Stimulated activated CD4-positive, alpha-beta T cell treated with anti-CD3 and anti-CD28 coated beads, Interleukin-1b, Interleukin-23, amount 100 ng/mL, for 1 hour (primary cell): ENCODE measurements at places on chromosomes 16 and 17.

- no peak for DNase-seq
These were observed 74.0 kb downstream of the N4BP1 start for GRCh38 chr16:48535831-48536613.

- no peak for DNase-seq
These were observed 58.9 kb downstream of the RPA1 start for GRCh38 chr17:1888741-1889140.

GRCh38 chr16:69538808-69539207 lies 27.0 kb upstream of the NFAT5 start:
- no peak for DNase-seq

DNA sequence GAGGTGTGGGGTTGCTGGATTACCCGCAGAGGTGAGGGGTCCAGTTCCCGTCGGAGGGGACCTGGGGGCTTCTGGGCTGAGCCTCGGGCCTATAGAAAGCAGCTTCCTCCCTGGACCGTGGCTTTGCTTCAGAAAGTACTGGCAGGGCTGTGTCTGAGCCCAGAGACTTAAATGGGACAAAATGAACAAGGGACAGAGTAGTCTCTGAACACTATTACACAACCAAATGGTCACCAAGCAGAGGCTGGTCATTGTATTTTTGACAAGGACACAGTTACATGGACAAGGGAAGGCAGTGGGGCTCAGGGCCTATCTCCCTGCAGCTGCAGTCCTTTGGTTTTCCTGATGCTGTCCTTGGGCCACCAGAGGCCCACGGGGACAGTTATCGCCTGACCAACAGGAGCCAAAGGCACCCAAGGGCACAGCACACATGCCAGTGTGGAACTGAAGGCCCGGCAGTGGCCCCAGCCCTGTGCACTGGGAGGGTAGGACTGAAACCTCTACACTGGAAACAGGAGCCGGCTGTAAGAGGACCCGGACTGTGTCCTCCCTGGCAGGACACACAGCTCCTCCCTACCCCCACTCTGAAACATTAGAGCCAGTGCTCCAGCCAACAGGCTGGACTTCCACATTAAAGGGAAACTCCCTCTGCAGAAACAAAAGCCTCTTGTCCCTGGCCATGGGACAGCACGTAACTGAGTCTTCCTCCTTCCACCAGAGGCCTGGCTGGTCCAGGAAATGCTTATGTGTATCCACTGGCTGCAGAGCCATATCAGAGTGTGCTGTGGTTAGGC lies 26.0 kb upstream of the ERN1 start:
- DNase-seq: no peak

DNA sequence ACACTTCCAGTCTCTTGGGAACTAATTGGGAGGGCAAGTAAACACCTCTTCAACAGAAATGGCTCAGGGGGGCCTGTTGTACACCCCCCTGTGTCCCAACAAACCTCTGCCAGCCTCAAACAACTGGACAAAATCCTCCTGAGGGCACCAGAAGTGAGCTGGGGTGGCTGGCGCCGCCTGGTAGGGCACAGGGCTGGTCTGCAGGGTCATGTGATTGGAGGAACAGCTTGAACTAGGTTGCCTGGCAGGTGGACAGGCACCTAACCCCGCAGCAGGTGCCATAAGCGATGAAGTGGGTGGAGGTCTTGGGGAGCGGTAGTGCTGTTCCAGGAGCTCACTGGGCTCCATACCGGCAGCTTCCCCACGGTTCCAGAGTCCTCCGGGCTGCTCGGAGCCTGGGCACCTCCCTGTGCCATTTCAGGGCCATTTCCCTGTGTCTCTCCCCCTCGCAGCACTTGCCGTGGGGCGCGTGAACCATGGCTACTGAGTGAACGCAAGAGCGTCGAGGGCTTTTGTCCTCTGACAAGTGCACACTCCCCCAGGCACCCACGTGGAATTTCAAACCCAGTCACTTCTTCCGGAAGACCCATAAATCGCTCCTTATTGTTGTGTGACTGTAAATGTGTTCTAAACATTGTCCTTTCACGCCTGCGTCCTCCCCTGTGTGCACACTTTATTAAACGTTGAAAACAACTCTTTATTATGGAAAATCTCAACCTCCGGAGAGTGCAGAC lies 101.5 kb downstream of the SEC14L1 start:
- DNase-seq: no peak

GRCh38 chr17:50423553-50424159 lies 2.4 kb upstream of the ACSF2 start:
- DNase-seq: no peak

GRCh38 chr17:46044286-46044928 lies 45.4 kb downstream of the STH start:
- peak; percentile 18 for DNase-seq

DNA sequence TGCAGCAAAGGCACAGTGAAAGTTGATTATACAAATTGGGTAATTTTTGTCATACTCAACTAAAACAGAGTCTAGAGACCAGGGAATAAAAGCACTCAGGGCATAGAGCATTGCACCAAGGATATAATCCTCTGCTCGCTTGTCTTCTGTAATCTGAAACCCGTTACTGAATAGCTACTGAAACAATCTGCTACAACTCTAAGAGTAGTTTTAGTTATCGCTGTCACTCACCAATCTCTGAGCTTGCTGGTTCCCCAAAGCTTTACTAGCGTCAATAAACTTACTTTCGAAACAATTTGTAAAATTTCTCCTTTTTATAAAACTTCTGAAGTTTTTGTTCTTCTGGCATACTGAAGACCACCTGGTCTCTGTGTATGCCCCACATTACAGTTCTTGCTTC lies 22.9 kb upstream of the SLC35G3 start:
- DNase-seq: no peak

DNA sequence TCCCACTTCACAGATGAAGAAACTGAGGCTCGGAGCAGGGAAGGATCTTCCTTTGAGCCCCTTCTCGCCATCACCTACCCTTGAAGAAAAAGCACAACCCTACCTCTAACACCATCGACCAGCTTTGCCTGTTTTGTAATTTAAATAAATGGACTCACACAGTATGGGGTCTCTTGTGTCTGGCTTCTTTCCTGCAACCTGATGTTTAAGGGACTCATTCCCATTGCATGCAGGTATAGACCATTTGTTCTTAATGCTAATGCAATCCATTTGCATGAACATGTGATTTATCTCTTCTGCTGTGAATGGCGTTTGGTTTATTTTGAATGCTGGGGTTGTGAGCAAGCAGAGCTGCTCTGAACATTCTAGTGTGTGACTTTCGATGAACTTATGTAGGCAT lies 150.8 kb upstream of the FOXF1 start:
- DNase-seq: no peak

DNA sequence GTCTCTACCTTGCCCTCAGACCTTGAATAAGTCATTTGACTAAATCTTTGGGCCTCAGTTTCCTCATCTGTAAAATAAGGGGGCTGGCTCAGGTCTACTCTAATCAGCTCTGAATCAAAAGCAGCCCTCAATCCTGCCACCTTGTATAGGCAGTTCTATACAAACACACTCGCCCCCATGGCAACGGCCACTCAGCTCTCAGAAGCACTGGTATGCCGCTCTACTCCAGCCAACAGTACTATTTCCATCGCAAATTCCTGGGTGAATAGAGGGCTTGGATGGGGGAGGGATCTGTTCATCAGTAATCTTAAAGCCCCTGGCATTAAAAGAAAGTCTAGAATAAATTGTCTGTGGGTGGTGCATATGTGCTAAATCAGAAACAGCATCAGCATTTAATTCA lies 21.2 kb upstream of the TAOK1 start:
- no peak for DNase-seq

DNA sequence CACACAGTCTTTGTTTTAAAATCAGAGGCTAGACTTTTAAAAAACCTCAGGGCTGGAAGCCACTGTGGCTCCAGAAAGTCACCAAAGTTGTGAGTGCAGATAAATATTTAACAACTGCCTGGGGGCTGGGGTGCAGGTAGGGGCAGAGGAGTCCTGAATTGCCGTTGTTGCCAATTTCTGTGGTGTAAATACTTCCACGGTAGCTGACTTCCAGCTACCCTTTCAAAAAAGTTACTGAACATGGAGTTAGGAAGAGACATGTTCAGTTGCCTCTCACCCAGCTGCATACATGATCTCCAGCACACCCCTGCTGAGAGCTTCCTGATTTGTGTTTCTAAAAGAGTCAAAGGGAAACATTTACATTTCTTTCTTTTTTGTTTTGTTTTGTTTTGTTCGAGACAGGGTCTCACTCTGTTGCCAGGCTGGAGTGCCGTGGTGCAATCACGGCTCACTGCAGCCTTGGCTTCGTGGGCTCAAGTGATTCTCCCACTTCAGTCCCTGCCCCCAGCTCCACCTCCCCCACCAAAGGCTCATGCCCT lies 58.7 kb downstream of the PLXDC1 start:
- DNase-seq: no peak

GRCh38 chr17:78082988-78083387 lies 45.6 kb downstream of the TMC6 start:
- DNase-seq: no peak

GRCh38 chr16:1043881-1044451 lies 28.6 kb upstream of the SSTR5 start:
- no peak for DNase-seq

DNA sequence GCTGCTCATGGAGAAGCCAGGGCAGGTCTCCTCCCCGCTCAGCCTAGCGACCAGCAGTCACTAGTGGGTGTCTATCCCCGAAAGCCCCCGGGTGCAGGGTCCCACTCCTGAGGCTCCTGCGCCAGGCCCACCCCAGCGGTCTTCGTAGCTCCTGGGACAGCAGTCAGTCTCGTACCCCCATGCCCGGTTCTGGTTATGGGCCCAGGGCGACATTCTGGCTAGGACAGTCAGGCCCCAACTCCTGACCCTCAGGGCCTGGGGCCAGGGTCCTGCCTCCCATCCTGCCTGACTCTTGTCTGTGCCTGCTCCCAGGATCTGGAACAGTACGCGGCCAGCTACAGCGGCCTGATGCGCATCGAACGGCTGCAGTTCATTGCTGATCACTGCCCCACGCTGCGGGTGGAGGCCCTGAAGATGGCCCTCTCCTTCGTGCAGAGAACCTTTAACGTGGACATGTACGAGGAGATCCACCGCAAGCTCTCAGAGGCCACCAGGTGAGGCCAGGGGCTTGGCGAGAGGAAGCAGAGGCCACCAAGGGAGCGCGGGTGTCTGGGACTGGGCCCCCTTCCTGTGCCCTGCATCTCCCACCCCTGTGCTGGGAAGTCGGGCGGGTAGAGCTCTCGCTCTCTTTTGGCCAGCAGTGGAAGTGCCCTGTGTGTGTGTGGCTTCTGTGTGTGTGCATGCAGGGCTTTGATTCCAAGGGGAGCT lies 2.0 kb downstream of the GPS1 start:
- no peak for DNase-seq

DNA sequence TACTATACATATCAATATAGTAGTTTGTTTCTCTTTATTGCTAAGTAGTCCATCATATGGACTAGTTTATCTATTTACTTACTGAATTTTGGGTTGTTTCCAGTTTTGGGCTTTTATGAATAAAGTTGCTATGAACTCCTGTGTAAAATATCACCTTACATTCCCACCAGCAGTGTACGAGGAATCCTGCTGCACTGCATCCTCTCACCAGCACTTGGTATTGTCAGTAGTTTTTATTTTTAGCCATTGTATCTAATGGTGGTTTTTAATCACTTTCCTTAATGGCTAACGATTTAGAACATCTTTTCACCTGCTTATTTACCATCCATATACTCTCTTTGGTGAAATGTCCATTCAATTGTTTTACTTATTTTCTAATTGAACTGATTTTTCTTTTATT lies 24.0 kb downstream of the CDC27 start:
- no peak for DNase-seq

GRCh38 chr17:56659622-56660021 lies 66.1 kb downstream of the NOG start:
- DNase-seq: no peak

DNA sequence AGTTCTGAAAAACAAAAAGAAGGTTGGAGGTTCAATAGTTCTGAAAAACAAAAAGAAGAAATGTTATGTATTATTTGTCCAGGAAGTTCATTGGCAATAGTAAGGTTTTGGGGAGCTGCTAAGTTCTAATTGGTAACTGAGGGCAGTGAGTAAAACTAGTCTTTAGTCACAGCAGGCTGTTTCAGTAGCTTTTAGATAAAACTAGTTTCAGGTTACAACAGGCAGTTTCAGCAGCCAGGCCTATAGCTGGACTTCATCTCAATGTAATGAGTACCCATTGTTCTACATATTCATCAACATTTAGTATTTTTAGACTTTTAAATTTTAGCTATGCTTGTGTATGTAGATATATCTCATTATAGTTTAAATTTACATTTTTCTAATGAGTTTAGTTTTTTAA lies 639.3 kb downstream of the TOX3 start:
- DNase-seq: no peak

DNA sequence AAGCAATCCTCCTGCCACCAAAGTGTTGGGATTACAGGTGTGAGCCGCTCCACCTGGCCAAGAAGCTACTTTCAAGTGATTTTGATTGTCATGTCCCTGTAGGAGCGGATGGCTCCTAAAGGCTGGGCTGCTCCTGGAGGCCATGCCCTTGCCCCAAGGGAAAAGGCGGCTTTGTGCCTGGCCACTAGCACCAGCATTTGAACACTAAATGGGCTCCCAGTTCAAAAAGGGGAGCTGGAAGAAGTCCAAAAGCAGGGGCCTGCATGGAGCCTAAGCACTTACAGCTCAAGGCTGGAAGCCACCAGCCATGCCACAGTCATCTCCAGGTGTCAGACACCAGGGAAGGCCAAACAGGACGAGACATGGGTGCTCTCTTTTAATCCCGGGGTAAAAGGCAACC lies 26.8 kb downstream of the SPHK1 start:
- no peak for DNase-seq

DNA sequence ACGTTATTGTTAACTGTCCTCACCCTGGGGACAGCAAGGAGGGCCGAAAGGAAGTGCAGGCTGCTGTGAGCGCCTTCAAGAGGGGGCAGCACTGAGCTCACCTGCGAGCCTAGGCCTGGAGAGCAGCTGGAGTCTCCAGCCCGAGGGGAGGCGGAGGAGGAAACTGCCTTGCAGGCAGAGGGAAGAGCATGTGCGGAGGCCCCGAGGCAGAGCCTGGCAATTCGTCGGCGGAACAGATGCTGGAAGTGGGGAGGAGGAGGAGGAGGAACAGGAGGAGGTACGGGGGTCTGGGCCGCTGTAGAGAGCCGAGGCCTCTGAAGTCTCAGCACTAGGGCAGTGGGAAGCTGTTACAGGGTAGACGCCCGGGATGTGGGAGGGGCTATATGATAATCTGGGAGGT lies 49.6 kb upstream of the PLCG2 start:
- no peak for DNase-seq
